ENCODE measurements at places on chromosomes 6 and 20.

GRCh38 chr20:24675651-24676352, 206.4 kb downstream of the SYNDIG1 start:
- DNase-seq, result no peak

DNA sequence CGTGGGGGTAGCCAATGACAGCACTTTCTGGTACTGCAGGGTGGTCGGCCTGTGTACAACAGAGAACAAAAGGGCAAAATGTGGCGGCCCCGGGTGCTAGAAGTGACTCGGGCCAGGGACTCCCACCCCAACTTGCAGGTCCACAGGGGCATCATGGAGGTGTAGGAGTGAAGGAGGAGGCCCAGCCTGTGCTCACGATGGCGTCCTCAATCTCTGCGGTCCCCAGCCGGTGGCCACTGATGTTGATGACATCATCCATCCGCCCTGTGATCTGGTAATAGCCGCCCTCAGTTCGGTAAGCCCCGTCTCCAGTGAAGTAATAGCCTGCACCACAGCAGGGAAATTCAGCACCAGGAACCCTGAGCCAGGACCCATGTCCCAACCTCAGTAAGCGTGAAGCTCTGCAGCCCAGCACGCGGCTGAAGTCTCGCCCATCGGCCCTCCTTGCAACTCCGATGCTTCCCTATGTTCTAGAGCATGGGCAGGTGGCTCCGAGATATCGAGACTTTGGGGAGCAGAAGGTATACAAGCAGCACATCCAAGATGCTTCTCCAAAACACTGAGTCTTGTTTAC, 20.2 kb upstream of the APMAP start:
- DNase-seq, result no peak

DNA sequence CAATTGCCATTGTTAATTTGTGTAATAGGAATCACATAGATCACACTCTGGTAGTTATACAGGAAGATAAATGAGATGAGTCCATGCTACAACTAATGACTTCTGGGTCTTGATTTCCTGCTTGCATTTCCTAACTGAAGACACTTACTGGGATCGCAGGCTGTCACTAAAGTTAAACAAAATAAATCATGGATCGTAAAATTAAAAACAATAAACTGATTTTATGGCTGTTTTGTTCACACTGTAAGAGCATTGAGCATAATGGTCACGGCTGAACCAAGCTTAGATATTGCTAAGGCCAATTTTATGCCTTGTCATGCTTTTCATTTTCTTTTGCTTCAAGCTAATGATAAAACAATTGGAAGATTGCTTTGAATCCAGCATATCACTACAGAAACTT, 332.5 kb upstream of the CITED2 start:
- DNase-seq, result no peak

DNA sequence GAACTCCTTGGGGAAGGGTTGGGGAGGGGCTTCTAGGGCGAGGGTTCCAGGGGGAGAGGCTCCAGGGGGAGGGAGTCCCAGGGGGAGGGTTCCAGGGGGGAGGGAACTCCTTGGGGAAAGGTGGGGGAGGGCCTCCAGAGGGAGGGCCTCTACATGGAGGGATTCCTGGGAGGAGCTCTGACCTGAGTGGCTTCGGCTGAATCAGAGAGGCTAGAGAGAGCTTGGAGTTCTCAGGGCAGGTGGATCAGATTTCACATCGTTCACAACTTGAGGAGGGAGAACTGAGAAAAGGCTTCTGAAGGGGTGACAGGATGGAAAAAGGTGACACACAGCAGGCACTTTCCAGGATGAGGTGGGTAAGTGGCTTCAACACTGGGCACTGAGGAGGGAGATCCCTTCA, 49.1 kb downstream of the DAAM2 start:
- DNase-seq, result no peak

DNA sequence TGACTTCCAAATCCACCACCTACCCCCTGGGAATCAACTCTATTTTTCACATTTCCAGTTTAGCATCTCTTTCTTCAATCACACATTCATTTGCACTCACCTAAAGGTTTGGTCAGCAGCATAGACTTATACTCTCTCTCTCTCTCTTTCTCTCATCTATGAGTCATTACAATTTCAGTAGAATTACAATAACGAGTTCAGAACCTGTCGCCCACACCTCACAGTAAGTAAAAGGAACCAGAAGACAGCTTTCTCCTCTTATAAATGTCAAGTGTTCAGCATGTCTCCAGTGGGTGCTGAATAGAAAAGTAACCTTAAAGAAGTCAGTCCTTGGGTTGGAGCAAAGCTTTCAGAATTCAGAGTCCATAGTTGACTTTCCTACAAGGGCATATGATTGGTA, 1.1 kb upstream of the PHACTR1 start:
- no peak for DNase-seq

DNA sequence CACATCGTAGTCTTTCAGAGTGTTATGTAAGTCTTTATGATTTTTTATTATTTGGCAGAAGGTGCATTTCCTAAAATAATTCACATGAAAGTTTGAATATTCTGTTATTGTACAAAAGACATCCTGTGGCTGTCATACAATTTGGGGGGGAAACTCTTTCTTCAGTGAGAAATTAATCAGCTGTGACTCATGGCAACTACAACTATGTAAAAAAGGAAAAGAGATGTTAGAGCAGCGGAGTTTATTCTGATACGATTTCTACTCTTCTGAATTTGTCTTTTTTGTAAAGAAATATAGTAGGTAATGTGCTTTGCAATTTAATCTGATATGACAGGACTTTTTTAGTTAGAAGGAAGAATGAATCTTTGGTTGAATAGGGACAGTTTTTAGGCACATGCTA, 14.2 kb downstream of the COL19A1 start:
- DNase-seq, result no peak

DNA sequence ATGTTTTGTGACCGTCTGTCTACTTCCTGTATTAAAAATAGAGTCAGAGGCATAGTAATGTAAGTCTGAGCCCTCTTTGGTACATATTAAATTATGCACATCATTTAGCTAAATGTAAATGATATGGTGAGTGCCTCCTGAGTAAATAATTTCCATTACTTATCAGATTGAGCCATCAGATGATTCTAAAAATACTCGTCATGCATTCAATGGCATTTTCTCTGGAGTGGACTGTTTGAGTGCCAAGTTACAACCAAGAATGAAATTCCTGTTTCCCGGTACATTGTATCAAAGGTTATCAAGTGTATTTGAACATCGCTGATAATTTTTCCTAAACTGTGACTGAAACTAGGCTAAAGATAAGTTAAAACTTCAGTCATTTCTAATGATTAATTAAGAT, 81.0 kb downstream of the AKAP7 start:
- no peak for DNase-seq

- no peak for DNase-seq
Measured at GRCh38 chr6:45710304-45710821, 305.3 kb downstream of the CLIC5 start.

GRCh38 chr6:52590152-52590891, 13.5 kb upstream of the TRAM2 start:
- DNase-seq, result peak; percentile 85

GRCh38 chr20:20289331-20289730, 78.6 kb upstream of the INSM1 start:
- DNase-seq, result no peak

GRCh38 chr6:108484016-108484415, 76.7 kb upstream of the FOXO3 start:
- DNase-seq, result no peak

GRCh38 chr6:97666889-97667288, 383.9 kb upstream of the MMS22L start:
- no peak for DNase-seq

DNA sequence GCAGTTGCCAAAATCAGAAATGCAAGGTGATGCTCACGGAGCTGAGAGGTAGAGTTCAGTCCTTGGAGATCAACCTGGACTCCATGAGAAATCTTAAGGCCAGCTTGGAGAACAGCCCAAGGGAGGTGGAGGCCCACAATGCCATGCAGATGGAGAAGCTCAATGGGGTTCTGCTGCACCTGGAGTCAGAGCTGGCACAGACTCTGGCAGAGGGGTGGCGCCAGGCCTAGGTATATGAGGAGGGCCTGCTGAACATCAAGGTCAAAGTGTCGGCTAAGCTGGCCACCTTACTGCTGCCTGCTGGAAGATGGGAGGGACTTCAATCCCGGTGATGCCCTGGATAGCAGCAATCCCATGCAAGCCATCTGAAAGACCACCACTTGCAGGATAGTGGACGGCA, 23.9 kb upstream of the FUT9 start:
- no peak for DNase-seq

DNA sequence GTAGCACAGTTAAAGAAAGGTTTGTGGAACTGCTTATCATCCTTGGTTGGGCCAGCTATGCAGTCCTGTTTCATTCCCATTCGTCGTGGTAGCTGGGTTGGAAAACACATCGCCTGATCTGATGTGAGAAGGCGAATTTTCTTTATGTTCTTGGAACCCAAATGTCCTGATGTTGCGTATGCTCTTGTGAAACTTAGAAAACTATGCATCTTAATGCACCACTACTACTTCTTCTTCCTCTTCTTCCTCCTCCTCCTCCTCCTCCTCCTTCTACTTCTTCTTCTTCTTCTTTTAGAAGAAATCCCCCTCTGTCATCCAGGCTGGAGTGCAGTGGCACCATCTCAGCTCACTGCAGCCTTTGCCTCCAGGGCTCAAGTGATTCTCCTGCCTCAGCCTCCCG, 381.6 kb downstream of the UTRN start:
- DNase-seq, result no peak

GRCh38 chr6:149228311-149228955, 89.1 kb upstream of the TAB2 start:
- DNase-seq, result no peak

DNA sequence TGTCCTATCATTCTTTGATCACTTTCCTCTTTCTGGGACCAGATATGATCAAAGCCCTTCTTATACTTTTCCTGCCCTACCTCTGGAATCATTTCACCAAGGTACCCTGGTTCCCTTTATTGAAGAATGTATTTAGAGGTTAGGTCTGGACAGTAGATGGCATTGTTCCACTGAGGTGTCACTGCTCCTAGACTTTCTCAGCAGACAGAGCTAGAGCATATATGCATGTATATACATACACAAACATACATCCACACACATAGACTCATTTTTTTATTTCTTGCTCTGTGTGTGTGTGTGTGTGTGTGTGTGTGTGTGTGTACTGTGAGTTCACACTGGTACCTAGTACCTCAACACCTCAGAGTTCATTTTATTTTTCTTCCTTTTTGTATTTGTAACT, 40.9 kb downstream of the PTPRA start:
- no peak for DNase-seq

- DNase-seq, result no peak
Measured at GRCh38 chr6:1761477-1761877, 151.8 kb downstream of the FOXC1 start.

DNA sequence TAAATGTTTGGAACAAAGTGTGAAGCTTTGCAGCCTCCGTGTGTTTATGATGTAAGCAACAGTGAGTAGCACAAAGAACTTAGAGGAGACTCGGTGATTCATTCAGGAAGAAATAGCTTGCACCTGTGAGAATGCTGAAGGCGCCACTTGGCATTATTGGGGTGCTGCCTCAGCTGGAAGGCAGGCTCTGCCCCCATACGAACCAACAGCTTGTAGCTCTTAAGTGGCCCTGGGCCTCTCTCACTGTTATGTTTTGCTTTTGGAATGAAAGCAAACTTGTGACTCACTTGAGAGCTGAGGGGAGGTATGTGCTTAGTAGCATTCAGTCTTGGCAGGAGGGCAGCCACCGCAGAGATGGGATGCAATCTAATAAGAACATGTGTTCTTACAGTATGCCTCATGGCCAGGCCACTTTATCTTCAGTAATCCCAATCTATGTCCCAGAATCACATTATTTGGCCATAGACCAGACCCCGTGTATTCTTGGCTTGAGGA, 310.7 kb downstream of the EYA4 start:
- peak; percentile 99 for DNase-seq

- DNase-seq, result no peak
Measured at GRCh38 chr6:156125844-156126243, 651.3 kb upstream of the ARID1B start.

GRCh38 chr20:56859039-56859800, 230.1 kb downstream of the TFAP2C start:
- DNase-seq, result no peak

DNA sequence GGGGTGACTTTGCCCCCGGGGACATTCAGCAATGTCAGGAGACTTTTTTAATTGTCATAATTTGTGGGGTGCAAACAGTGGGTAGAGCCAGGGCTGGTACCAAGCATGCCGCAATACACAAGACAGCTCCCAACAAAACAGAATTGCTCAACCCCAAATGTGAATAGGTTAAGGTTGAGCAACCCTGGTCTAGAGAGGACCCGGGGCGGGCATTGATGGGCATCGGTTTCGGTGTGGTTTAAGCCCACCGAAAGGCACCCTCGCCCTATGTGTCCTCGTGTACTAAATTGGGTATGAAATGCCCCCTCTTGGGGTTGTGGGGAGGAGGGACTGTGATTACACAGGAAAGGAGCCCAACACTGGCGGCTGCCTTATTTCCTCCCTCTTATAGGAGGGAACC, 36.0 kb downstream of the KIAA1755 start:
- DNase-seq, result no peak

DNA sequence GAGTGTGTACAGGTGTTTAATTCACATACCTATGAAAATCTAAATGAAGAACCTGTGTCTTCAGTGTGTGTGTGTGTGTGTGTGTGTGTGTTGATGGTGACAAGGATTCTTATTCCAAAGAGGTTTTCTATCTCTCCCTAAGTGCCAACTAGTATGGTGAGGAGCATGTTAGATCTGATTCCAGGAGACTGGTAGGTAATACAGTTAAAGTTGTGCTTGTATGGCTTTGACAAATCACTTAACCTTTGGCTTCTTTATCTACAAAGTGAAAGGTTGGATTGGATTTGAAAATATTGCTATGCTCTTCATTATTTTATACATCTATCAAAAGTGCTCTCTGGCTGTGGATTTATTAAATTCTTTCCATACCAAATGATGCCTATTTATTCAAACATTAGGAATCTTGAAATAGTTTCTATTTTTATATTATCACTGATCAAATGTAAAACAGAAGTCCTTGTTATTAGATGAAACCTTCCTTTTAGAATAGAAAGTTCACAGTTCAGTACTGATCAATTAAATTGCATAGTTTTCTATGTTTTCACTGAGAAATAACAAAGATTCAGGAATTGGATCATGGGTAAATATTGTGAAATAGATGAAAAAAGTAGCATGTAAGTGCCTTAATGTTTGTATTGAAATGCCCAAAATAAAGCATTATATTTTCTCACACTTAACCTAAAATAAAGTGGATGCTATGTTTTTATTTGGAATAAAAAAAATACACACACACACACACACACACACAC, 84.4 kb upstream of the MLIP start:
- no peak for DNase-seq

DNA sequence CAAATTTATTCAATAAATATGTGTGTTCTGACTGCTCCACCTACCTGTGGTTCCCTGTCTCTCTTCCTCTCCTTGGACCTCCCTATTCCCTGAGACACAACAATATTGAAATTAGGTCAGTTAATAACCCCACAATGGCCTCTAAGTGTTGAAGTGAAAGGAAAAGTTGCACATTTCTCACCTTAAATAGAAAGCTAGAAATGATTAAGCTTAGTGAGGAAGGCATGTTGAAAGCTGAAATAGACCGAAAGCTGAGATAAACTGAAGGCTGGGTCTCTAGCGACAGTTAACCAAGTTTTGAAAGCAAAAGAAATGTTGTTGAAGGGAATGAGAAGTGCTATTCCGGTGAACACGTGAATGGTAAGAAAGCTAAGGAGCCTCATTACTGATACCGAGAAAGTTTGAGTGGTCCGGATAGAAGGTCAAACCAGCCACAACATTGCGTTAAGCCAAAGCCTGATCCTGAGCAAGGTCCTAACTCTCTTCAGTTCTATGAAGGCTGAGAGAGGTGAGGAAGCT, 34.1 kb downstream of the UST start:
- no peak for DNase-seq
